AG09319 (cell line): ENCODE measurements at places on chromosomes 4 and X.

DNA sequence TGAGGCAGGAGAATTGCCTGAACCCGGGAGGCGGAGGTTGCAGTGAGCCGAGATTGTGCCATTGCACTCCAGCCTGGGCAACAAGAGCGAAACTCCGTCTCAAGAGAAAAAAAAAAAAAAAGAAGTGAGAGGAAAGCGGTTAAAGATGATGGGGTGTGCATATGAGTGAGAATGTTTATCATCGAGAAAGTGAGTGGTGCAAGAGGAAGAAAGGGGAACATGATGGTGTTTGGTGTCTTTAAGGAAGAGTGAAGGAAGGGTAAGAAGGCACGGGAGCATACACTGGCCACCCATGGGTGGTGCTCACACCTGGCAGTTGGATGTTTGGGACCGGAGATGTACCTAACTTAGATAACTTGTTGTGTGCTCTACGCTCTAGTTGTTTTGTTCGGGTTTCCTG, 62.2 kb downstream of the STOX2 start:
- DNase-seq, result no peak

DNA sequence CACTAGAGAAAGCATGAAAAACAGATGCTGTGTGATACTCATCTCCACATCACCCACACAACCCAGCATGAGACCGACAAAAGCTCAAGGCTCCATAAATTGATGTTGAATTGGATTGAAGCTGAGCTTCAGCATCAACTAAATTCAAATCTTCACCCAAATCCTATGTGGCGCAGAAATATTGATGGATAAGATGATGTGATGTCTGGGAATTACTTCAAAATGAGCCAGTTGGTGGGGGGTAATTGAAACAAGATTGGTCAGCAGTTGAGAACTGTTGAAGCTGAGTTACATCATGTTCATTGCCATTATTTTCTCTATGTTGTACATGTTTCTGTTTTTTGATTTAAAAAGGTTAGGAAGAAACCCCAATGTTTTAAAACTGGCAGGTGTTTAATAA, 166.5 kb upstream of the STS start:
- no peak for DNase-seq

DNA sequence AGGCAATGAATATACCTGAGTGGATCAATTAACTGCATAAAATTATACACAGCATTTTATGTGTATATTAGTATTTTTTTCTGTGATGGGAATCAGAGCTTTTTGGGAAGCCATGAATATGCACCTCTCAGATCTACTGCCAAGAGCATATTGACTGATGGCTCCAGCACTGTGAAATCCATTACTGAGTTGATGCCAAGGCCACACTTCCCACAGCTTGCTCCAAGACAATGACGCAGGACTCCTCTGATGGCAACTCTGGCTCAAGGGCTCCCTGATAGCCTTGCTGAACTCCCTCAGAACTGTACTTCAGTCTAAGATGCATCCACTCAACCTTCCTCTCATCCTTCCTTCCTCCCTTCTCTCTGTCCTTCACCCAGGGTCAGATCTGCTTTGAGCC, 82.7 kb downstream of the OTC start:
- DNase-seq, result no peak

GRCh38 chrX:65990702-65991101, 49.2 kb downstream of the VSIG4 start:
- no peak for DNase-seq

DNA sequence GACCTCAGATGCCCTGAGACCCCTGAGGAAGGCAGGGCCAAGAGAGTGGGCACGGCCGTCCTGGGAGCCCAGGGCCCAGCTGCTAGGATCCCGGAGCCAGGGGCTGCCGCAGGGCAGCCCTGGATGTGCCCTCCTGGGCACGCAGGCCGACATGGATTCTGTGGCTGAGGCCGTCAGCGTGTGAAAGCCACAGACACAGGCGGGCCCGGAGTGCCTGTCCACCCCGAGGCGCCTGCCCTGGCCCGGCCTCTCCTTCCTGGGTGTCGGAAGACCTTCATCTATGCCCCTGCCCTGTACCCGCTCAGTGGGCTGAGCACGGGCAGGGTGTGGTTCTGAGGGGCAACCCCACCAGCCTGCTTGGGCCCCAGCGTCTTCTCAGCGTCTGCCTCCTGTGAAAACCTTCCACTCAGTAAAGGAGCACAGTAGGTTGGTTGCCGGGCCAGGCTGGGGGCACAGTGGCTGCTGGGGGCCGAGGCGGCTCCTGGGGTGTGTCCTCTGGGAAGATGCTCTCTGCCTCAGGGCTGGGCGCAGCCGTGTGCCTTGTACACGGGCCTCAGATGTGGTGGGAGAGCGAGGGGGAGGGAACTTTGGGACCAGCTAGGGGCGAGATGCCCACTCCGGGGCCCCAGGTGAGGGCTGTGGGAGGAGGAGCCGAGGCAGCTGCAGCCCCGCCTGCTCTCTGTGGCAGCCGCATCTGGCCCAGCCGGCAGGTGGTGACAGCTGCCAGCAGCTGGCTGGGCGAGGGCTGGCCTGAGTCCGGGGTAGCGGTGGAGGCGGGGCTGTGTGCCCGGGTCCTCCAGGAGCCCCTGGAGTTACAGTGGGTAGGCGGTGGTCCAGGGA, 20.8 kb downstream of the FGFRL1 start:
- no peak for DNase-seq

- DNase-seq, result no peak
Measured at GRCh38 chr4:80307183-80307735, 28.3 kb upstream of the CFAP299 start.

DNA sequence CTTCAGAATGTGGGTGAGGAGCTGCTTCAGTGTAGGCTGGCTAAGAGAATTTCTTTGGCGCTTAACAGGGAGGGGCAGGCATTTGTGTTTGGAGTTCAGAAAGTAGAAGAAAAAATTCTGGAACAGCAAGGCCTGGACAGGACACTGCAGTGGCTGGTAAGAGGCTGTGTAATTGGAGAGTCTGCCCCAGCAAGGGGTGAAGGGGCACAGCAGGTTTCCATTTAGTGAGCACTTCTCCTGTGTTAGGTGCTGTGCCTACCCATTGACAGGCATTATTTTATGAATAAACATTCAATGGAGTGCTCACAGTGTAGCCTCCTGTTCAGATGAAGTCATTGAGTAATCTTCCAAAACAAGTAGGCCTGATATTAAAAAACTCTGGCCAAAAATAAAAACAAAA, 10.7 kb upstream of the CPE start:
- DNase-seq, result no peak

- DNase-seq, result no peak
Measured at GRCh38 chrX:6053141-6053540, 175.5 kb downstream of the NLGN4X start.
